Nucleus accumbens (tissue), 56 donors: ENCODE measurements at places on chromosomes 2 and 18.

DNA sequence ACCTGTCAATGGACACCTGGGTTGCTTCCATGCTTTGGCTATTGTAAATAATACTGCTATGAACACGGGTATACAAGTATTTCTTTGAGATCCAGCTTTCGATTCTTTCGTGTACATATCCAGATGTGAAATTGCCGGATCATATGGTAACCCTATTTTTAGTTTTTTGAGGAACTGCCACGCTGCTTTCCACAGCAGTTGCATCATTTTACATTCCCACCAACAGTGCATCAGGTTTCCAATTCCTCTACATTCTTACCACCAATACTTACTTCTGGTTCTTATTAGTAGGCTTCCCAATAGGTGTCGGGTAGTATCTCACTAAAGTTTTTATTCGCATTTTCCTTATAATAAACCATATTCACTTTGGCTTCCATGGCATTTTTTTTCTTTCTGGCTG is 69.6 kb downstream of the PID1 start:
- no peak for DNase-seq

DNA sequence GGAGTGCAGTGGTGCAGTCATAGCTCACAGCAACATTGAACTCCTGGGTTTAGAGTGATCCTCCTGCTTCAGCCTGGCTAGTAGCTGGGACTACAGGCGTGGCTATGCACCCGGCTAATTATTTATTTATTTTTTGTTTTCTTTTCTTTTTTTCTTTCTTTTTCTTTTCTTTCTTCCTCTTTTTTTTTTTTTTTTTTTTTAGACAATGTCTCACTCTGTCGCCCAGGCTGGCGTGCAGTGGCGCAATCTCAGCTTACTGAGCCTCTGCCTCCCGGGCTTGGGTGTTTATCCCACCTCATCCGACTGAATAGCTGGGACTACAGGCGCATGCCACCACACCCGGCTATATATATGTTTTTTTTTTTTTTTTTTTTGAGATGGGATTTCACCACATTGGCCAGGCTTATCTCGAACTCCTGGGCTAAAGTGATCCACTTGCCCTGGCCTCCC is 1.4 kb upstream of the ANXA4 start:
- no peak for DNase-seq

DNA sequence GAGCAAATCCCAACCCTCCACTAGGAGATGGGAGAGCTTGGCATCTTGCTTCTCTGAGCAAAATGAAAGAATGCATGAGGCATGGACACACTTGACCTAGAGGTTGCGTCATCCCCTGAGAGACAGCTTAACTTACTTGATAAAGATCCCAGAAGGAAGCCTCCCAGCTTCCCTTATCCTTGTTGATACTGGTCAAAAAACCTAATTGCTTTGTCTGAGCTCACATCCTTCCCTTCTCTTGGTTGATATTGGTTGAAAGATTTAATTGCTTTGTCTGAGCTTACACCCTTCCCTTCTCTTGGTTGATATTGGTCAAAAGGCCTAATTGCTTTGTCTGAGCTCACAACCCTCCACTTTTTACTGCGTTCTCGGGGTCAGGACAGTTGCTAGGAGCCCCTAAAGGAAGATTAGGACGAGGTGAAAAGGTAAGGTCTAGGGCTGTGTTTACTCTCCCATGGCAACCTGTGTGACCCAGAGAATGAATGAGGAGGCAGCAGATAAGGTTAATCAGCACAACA is 12.2 kb upstream of the BOD1L2 start:
- DNase-seq: no peak

DNA sequence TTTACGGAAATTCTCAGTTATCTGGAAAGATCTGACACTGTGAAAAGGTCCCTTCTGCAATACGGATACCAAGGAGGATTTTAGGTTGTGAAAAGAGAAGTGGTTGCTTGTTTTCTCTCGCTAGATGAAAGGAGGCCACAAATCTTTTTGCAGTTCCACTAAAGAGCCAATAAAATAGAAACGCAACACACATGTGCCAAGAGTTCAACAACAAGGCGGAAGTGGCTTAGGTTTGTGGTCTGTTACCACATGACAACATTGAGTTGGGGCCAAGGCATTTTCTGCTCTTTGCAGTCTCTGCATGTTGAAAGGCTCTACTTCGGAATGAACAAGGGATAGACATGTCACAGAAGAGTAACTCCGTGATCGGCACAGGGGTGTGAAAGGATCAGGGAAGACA is 115.7 kb upstream of the OSR1 start:
- DNase-seq: no peak

- no peak for DNase-seq
Measured at GRCh38 chr2:213545964-213546475, 261.8 kb downstream of the SPAG16 start.

DNA sequence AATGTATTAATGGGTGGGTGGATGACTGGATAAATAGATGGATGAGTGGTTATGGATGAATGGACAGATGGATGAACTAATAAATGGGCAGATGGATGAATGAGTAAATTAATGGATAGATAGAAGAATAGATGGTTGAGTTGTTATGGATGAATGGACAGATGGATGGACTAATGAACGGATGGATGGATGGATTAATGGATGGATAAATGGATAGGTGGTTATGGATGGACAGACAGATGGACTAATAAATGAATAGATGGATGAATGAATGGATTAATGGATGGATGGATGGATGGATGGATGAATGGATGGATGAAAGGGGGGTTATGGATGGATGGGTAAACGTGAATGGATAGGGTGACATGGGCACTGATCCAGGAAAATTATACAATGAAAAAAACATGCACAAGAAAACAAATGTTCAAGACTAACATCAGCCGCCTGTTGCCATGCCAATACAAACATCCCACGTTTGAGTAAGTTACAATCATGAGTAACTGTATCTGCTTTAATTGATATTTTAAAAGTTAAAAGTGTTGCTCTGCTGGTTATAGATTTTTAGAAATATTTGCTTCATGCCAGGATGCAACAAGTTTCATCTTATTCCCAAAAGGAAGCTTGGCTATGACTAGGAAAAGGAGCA is 20.8 kb downstream of the PXDN start:
- DNase-seq: no peak

GRCh38 chr2:74427551-74427950 is 6.0 kb downstream of the WDR54 start:
- DNase-seq: no peak

DNA sequence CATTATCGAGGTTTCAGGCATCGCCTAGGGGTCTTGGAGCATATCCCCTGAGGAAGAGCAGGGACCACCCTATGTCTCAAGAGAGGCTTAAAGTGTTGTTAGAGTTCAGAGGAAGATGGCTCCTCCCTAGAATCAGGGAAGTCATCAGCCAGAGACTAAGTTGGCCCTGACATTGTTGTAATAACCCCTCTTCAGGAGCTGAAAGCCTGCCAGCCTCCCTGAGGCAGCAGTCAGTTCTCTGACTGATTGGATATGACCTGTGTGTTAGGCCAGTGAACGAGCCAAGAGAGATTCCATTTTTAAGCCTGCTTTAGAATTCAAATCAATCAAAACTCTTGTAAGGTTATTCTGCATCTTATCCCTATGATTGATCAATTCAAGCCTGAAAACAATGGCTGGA is 34.9 kb downstream of the ARHGAP28 start:
- DNase-seq: no peak

- no peak for DNase-seq
Measured at GRCh38 chr2:187310701-187311100, 137.4 kb downstream of the CALCRL start.
